Activated CD8-positive, alpha-beta T cell treated with anti-CD3 and anti-CD28 coated beads, Interleukin-2, amount 10 ng/mL, durations not matched to agents 7 days and 5 days (primary cell): ENCODE measurements at places on chromosomes 1 and 21. TPM values are rescaled to one million over a fixed set of nuclear protein-coding genes. Genes with fewer than 3 reads are reported as not detected.

The HRNR gene
- not detected for total RNA-seq

DNA sequence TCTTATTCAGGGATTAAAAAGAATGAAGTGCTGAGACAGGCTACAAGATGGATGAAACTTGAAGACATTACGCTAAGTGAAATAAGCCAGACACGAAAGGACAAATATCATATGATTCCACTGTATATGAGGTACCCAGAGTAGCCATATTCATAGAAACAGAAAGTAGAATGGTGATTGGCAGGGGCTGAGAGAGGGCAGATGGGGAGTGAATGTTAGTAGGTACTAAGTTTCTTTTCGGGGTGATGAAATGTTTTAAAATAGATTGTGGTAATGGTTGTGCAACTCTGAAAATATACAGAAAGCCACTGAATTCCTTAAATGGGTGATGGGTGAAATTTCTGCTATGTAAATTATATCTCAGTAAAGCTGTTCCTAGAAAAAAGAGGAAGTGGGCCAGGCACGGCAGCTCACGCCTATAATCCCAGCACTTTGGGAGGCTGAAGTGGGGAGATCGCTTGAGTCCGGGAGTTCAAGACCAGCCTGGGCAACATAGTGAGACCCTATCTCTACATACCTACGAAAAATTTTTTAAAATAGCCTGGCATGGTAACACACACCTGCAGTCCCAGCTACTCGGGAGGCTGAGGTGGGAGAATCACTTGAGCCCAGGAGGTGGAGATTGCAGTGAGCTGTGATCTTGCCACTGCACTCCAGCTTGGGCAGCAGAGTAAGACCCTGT, 15.9 kb downstream of the SLC27A3 start:
- H3K4me1 ChIP-seq: peaks cover 70% of the 10 kb centered on the region
- peak overlapping the region; percentile 29 for H3K4me3 ChIP-seq
- H3K27ac ChIP-seq: peak overlapping the region; percentile 80
- H3K36me3 ChIP-seq: no peaks in the 10 kb centered on the region
- peaks cover 6% of the 10 kb centered on the region for H3K27me3 ChIP-seq
- DNase-seq: peak; percentile 69

- H3K4me3 ChIP-seq: no peak overlapping the region
- no peaks in the 10 kb centered on the region for H3K4me1 ChIP-seq
- H3K27ac ChIP-seq: no peak overlapping the region
- peaks cover 10% of the 10 kb centered on the region for H3K27me3 ChIP-seq
Measured at GRCh38 chr1:37609994-37610393, 14.3 kb upstream of the GNL2 start.

The FGR gene
- total RNA-seq: 0.08 TPM

DNA sequence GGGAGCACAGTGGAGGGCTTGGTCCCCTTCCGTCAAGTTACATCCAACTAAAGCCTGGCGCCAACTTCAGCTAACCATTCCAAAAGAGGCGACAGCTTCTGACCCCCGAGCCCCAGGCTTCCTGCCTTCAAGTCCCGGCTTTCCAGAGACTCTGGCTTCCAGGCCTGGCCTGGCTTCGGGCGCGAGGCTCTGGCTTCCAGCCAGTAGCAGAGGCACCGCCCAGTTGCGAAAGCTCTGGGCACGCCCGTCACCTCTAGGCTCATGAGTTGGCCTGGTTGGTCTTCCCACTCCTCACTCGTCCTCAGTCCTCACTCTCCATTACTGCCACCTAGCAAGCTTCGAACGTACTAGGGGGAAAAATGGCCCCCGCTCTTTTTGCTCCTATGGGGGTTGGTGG, 30.0 kb upstream of the C1orf185 start:
- H3K4me1 ChIP-seq: no peaks in the 10 kb centered on the region
- no peak overlapping the region for H3K4me3 ChIP-seq
- no peaks in the 10 kb centered on the region for H3K36me3 ChIP-seq
- no peak for DNase-seq

- H3K4me1 ChIP-seq: peaks cover 50% of the 10 kb centered on the region
- H3K36me3 ChIP-seq: peaks cover 57% of the 10 kb centered on the region
Measured at GRCh38 chr1:226064816-226065248, 2.3 kb downstream of the H3-3A start.

GRCh38 chr1:26530895-26531598, 1.5 kb downstream of the RPS6KA1 start:
- peaks cover 49% of the 10 kb centered on the region for H3K4me1 ChIP-seq
- H3K27ac ChIP-seq: no peak overlapping the region
- peaks cover 3% of the 10 kb centered on the region for H3K27me3 ChIP-seq
- no peaks in the 10 kb centered on the region for H3K36me3 ChIP-seq
- peak overlapping the region; percentile 84 for H3K4me3 ChIP-seq

DNA sequence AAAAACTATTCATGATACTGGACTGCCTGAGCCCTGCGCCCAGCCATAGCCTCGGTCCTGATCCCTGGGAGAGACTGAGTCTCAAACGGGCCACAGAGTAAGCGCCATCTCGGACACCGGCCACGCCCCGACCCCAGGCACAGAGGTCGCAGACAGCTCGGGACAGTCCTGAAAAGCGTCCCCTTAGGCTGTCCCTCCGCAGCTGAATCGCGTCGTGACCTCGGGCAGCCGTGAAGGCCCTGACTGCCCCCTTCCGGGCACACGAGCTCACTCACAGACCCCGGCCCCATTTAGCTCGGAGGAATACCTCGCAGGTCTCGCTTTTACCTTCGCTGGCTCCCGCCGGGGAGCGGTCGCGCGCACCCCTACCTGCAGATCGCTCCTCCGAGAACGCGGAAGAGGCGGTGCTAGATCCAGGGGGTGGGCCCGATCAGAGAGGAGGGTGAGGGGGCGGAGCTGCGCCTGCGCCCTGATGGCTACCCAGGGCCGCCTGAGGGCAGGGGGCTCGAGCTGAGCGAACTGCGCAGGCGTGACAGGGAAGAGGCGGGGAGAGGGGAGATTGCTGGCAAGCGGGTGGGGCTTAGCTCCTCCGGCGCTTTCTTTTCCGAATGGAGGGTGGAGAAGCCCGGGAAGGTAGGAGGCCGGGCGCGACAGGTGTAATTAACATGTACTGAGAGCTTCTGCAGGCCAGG, at the start of gene MKNK1:
MKNK1 (minus strand) TSS at position 411 of the 692 bp plus-strand sequence. CDS start 20,941 bp downstream, outside the sequence.
- peak; percentile 98 for DNase-seq
- H3K4me3 ChIP-seq: peak within 1 kb of the TSS; percentile 92
- peak within 1 kb of the TSS; percentile 83 for H3K27ac ChIP-seq
- peaks cover 45% of the 10 kb centered on the region for H3K36me3 ChIP-seq
- H3K27me3 ChIP-seq: no peaks in the 10 kb centered on the region
- H3K4me1 ChIP-seq: peaks cover 74% of the 10 kb centered on the region

GRCh38 chr1:32761253-32761877, 55.8 kb downstream of the YARS1 start:
- peaks cover 13% of the 10 kb centered on the region for H3K4me1 ChIP-seq
- DNase-seq: no peak
- no peak overlapping the region for H3K4me3 ChIP-seq
- no peaks in the 10 kb centered on the region for H3K36me3 ChIP-seq
- H3K27ac ChIP-seq: no peak overlapping the region
- H3K27me3 ChIP-seq: peaks cover 4% of the 10 kb centered on the region

- peak overlapping the region; percentile 97 for H3K27ac ChIP-seq
- peak; percentile 78 for DNase-seq
- H3K36me3 ChIP-seq: peaks cover 83% of the 10 kb centered on the region
Measured at GRCh38 chr1:42931108-42931539, 27.5 kb downstream of the SLC2A1 start.

The SLAMF8 gene
- total RNA-seq: 0.73 TPM

DNA sequence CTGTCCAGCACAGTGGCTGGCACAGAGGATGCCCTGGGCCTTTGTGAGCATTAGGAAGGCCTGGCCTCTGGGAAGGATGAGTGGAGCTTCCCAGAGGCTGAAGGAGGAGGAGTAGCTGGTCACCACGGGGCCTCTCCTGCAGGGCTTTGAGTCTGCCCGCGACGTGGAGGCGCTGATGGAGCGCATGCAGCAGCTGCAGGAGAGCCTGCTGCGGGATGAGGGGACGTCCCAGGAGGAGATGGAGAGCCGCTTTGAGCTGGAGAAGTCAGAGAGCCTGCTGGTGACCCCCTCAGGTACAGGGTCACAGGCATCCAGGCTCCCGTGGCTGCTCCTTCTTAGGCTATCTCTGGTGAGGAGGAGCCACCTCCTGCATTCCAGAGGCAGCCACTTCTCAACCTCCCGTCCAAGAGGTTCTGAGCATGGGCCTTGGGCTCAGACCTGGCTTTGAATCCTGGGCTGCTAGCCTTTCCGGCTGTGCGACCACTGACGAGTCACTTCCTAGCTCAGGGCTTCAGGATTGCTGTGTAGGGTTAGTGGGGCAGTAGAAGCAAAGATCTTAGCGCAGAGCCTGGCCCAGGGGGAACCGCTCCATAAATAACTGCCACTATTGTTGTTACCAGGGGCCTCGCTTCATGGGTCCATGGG, 14.0 kb downstream of the SESN2 start:
- no peaks in the 10 kb centered on the region for H3K4me1 ChIP-seq
- no peak overlapping the region for H3K27ac ChIP-seq
- DNase-seq: no peak
- H3K27me3 ChIP-seq: no peaks in the 10 kb centered on the region
- H3K4me3 ChIP-seq: no peak overlapping the region

DNA sequence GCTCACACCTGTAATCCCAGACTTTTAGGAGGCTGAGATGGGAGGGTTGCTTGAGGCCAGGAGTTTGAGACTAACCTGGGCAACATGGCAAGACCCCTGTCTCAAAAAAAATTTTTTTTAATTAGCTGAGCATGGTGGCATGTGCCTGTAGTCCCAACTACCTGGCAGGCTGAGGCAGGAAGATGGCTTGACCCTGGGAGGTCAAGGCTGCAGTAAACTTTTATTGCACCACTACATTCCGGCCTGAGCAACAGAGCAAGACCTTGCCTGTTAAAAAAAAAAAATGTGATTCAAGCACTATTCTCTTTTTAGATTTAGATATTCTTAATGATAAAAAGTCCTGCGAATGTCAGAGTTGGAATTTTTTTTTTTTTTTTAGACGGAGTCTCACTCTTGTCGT, 102.5 kb upstream of the L1TD1 start:
- no peak overlapping the region for H3K27ac ChIP-seq
- H3K27me3 ChIP-seq: no peaks in the 10 kb centered on the region
- no peak overlapping the region for H3K4me3 ChIP-seq
- H3K36me3 ChIP-seq: peaks cover 2% of the 10 kb centered on the region
- H3K4me1 ChIP-seq: no peaks in the 10 kb centered on the region

DNA sequence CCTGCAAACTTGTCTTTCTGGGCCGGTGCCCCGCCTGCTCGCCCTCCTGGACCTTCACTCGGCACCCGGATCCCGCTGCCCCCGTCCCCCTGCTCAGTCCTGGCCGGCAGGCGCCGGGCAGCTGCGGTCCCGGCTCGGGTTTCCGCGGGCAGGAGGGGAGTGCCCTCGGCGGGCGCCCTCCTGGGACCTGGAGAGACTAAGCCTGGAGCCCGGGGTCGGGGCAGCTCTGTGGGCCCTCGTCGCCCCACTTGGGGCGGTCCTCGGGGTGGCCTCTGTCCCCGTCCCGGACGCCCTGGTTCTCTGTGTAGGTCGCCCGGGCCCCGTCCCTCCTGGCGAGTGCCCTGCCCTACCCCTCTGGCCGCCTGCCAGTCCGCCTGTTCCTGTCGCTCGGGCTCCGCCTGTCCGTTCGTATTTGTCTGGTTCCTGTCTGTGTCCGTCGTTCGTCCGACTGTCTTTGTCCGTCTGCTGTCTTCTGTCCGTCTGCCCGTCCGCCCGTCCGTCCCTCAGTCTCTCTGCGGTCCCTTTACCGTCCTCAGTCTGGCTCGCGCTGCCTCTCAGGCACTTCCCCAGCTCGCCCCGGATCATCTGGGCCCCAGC, 490 bp downstream of the SERINC2 start:
- peaks cover 51% of the 10 kb centered on the region for H3K27me3 ChIP-seq
- no peaks in the 10 kb centered on the region for H3K36me3 ChIP-seq
- peaks cover 4% of the 10 kb centered on the region for H3K4me1 ChIP-seq
- H3K27ac ChIP-seq: peak overlapping the region; percentile 50
- H3K4me3 ChIP-seq: peak overlapping the region; percentile 78

GRCh38 chr1:106944721-106945120, 111.8 kb upstream of the PRMT6 start:
- no peaks in the 10 kb centered on the region for H3K4me1 ChIP-seq
- H3K27ac ChIP-seq: no peak overlapping the region
- no peaks in the 10 kb centered on the region for H3K36me3 ChIP-seq
- DNase-seq: no peak
- no peaks in the 10 kb centered on the region for H3K27me3 ChIP-seq
- H3K4me3 ChIP-seq: no peak overlapping the region

DNA sequence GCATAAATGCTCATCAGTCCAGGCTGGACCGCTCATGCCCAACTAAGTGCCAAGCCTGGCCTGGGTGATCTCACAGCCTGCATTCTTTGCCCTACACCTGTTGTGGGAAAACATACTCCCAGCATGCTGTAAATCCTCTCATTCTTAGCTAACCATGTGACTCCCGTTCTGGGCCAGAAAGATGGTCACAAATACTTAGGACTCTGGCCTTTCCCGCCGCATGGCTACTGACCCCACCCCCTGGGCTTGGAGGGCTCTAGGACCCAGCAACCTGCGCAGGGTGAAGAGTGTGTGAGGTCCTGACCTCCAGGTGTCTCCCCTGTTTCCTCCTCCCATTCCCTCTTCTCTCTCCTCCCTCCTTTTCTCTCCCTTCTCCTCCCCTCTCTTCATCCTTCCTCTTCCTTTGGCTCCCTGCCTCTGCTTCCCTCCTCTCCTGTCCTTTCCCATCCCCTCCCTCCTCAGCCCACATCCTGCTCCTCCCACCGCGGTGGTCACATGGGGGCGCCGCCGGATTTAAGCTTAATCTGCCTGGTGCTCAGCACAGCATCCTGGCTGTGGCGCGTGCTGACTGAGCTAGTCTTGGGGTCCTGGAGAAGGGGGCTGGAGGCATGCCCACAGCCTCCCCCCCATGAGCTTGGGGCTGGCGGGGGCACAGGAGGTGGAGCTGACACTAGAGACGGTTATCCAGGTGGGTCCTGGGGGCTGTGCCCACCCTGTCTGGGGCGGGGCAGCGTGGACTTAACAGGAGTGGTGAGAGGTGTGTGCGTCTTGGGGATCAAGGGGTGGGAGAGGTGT, at the start of gene CROCC:
CROCC (plus strand) TSS at position 541 of the 795 bp plus-strand sequence; CDS start at position 629, 88 bp downstream.
- peak within 1 kb of the TSS; percentile 89 for H3K27ac ChIP-seq
- H3K4me3 ChIP-seq: peak within 1 kb of the TSS; percentile 74
- no peaks in the 10 kb centered on the region for H3K27me3 ChIP-seq
- H3K36me3 ChIP-seq: no peaks in the 10 kb centered on the region
- DNase-seq: peak; percentile 72

- H3K36me3 ChIP-seq: no peaks in the 10 kb centered on the region
- H3K4me3 ChIP-seq: no peak overlapping the region
- no peaks in the 10 kb centered on the region for H3K27me3 ChIP-seq
- DNase-seq: no peak
- H3K27ac ChIP-seq: no peak overlapping the region
Measured at GRCh38 chr1:240337781-240338180, 246.1 kb downstream of the FMN2 start.

DNA sequence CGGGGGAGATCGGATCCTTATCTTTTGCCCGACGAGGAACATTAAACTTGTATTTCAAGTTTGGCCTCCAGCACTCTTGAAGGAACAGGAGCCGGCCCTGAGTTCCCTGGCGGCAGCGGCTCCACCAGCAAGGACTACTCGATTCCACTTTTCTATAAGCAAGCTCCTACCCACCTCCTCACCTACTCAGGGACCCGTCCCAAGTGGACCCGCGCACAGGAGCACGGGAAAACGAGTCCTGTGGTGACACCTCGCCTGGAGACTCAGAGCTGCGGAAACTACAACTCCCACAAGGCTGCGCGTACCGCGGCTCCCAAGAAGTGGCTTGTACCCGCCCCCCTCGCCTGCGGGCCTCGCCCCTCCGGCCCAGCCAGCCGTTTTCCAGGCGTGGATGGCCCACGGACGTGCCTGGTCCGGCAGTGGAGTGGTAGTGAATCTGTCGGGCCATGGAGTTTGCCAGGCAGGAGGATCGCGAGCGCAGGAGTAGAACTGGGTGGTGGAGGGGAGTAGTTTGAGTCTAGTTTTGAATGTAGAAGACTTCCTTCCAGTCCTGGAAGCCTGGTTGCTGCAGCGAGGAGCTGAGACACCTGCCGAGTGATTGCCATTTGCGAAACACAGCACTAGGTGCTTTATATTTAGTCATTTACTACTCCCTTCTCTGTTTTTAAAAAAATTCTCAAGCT, at the start of gene ACP6:
ACP6 (minus strand) TSS at position 206 of the 683 bp plus-strand sequence. CDS start 476 bp downstream, outside the sequence.
- peak within 1 kb of the TSS; percentile 86 for H3K27ac ChIP-seq
- DNase-seq: peak; percentile 93
- peaks cover under 1% of the 10 kb centered on the region for H3K36me3 ChIP-seq
